ENCODE measurements at places on chromosomes 4 and X.

DNA sequence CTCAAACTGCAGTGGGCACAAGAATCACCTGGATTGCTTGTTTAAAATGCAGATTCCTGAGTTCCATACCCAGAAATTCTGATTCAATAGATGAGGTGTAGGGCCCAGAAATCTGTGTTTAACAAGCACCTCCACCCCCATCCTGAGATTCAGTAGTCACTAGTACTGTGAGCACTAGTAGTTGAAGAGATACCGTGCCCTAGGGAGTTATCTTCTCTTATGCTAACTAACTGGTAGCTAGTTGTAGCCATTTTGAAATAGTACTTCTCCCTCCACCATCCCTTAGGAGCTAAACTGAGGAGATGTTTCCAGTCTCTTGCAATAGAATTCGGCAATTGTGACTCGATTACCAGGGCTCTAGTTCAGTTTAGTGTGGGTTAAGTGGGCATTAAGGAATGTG, 18.4 kb downstream of the KLHL34 start:
- DNase-seq = no peak

DNA sequence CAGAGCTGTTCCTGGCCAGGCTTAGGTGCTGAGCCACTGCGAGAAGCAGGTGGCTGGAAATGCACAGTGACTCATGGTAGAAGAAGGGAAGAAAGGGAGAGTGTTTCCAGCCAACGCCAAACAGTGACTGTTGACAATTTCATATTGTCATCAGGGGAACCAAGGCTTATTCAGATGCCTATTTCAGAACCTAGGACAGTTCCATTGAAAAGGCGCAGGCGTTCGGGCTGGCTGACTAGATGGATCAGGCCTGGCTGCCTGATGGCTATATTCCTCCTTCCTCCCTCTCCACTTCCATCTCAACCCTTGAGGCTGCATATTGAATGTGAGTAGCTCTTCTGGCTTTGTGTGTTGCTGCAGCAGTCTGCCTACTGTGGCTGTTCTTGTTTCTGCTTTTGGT, 73.0 kb upstream of the FRMPD4 start:
- DNase-seq = no peak

- no peak for DNase-seq
Observed at GRCh38 chr4:4803216-4803911, 56.1 kb upstream of the MSX1 start.

GRCh38 chr4:156420623-156421022, 467.0 kb upstream of the CTSO start:
- DNase-seq = no peak

DNA sequence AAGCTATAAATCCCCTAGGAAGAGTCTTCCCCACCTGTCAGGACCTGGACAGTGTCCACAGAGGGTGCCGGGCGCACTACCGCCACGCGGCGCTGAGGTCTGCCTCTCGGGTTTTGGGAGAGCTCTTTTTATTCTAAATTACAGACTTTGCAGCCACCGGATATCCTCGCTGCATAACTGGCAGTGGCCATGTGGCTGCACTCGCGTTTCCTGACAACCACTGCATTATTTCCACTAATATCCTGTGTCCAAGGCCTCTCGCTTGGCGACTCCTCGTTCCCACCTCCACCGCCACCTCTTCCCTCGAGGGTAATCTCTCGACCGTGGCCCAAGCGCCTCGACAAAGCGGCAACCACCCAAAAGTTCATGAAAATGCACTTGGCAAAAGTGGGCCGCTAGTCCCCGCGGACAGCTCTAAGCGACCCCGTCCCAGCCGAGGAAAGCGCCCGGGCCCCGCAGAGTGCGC, 512 bp upstream of the TMEM131L start:
- no peak for DNase-seq

DNA sequence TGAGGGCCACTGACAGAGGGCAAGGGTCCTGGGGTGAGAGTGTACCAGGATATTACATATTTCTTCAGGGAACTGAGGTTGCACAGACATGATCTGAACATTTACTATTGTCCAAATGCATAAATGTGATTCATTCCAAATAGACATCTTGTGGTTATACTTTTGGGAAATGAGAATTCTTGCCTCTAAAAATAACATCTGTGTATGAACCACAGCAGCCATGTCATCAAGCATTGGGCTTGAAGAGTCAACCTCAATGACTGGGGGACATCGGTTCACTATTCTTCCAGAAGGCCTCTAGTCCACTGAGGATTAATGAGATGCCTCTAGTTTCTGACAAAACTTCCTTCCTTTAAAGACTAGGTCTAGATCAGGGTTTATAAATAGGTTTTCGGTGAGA, 193.1 kb upstream of the GPC4 start:
- no peak for DNase-seq

DNA sequence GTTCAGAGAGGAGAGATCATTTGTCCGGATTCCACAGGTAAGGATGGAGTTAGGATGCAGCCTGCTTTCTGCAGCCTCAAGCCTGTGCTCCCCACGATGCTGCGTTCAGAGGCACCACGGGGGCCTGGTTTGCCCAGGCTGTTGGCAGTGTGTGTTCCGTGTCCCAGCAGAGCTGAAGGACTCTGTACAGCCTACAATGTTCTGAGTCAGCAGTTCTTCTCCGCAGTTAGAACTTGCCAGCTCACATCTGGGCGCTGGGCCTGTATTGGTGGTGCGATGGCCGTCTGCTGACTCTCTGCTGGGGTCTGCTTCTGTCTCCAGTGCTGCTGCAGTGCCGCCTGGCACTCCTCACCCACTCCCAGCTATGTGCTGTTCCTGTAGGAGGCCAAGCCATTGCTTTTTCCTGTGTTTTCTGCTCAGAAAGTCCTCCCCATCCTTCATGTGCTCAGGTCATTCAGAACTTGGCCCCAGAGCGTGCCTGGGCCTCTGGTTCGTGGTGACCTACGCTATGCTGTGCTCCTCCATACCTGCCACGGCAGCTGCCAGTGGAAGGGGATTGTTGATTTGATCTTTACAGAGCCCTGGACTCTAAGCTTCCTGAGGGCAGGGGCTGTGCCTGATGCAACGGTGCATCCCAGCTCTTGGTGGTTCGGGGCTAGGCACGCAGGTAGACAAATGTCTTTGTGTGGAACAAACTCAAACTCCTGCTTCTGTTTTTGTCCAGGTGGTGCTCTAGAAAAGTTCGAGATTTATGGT, 42.6 kb upstream of the TADA2B start:
- DNase-seq = no peak

GRCh38 chrX:7110821-7111276, 36.7 kb upstream of the STS start:
- no peak for DNase-seq

GRCh38 chr4:44422912-44423311, 25.7 kb downstream of the KCTD8 start:
- DNase-seq = no peak

- no peak for DNase-seq
Observed at GRCh38 chr4:74203467-74203866, 45.5 kb downstream of the MTHFD2L start.

DNA sequence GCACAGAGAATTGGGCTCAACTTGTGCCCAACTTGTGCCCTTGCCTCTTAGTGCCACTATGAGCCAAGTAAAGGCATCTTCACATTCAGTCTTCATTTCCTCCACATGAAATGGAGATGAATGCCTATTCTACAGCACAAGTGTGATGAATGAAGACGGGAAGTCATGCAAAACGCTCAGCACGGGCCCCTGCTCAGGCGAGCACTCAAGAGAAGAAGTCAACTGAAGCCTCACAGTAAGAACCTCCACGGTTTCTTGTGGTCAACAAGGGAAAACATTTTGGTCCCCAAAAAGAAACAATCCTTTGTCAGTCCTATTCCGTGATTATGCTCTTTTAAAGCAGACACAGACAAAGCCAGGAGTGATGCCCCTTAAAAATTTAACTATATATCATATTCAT, 87.0 kb downstream of the IRF2 start:
- DNase-seq = no peak

GRCh38 chr4:93016350-93016749, 712.6 kb downstream of the GRID2 start:
- no peak for DNase-seq

GRCh38 chrX:153524234-153524633, 6.8 kb downstream of the ATP2B3 start:
- DNase-seq = no peak

DNA sequence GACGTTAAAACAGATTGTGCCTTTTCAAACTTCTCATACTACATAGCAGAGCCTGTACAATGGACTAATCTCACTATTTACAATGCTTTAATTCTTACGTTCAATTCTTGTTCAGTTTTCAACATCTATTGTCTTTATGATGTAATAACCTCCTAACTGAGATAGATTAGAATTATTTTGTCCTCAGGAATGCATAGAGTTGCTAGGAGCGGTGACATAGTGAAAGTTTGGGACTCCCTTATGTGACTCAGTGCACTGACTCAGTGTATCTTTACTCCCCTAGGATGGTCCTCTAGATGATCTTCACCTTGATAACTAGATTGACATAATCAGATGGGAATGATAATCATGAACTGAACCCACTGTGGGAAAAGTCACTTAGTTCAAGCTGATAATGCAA, 151.5 kb downstream of the VEGFC start:
- no peak for DNase-seq

- DNase-seq = no peak
Observed at GRCh38 chrX:120290107-120290506, 21.2 kb downstream of the TMEM255A start.

DNA sequence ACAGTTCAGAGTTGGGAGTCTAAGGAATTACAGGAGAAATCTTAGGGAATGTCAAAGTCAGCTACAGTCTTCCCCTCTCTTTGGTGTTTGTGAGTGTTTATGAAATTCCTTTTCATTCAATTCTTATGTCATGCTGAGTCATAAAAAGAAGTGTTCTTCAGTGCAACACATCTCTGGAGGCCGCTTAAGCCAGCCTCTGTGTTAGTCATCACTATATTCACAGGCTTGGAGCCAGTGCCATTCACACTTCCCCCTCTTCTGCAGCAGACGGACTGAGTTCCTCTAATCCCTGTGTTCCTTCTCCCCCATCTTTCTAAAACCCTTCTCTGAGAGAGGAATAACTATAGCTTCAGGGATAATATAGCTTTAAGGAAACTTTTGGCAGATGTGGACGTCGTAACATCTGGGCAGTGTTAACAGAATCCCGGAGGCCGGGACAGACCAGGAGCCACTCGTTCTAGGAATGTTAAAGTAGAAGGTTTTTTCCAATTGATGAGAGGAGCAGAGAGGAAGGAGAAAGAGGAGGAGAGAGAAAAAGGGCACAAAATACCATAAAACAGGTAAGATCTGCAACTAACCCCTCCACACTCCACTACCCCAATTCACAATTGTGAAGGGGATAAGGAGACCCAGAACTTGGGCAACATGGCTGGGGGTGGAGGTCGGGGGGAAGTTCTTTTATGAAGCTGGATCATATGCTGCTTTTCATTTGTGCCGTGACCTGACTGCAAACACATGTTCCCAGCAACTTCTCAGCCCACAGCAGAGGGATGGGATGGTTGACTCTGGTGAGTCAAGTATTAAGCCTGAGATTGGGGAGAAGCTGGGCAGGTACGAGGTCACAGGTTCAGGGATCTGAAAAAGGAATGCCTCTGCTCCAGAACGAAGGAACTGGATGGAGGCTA, at the start of gene SRPX2:
TSS of gene SRPX2 (plus strand) at position 244 of the 905 bp plus-strand sequence. CDS start 2,124 bp downstream, outside the sequence.
- peak; percentile 39 for DNase-seq

DNA sequence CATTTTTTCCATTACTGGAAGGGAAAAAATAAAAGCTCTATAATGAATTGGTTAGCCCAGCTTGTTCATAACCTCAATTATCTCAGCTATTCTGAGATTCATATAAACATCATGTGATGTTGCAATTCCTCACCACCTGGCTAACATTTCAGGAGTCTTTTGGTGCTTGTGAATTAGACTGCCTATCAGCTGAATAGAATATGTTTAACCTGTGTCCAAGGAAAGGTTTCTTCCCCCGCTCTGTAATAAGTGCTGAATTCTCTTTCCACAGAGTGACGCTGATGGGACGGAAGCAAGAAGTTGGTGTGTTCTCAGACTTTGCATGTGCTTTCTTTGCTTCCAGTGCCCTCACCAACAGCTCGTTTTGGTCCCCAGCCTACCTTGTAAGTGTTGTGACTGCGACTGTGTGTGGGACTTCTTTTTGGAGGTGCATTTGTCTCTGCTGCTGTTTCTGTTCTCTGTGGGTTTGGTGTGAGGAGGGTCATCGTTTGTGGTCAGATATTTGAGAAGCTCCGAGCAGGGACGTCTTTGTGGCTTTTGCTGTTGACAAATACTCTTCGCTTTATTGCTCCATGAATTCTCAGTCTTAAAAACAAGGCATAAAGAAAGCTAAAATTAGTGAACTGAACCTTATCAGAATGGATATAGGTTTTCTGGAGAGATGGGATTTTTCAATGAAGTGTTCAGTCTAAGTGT, 61.7 kb downstream of the PPARGC1A start:
- no peak for DNase-seq

DNA sequence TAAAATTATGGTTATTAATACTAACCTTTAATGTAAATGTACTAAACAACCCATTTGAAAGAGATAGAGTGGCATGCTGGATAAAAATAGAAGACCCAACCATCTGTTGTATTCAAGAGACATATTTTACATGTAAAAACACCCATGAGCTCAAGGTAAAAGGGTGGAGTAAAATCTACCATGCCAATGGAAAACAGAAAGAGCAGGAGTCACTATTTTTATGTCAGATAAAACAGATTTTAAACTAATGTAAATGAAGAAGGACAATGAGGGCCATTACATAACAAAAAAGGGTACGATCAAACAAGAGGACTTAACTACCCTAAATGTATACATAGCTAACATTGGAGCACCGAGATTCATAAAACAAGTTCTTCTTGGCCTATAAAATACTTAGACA, 66.3 kb downstream of the ITM2A start:
- no peak for DNase-seq

DNA sequence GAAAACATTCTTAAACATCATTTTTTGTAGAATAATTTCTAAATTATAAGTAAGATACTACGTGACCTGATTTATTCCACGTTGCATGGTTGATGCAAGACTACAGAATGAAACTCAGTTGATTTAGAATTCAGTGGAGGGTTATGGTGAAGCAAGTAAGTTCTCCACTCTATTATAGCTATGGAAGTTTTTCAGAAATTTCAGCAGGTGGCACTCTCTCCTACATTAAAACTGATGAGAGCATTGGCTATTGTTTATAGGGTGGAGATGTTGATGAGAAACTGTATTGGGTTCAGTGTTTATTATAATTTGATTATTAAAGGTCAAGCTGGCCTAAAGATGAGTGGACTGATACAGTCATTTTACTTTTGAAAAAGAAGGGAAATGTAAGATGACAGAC, 88.0 kb downstream of the FNIP2 start:
- no peak for DNase-seq

- DNase-seq = no peak
Observed at GRCh38 chrX:3286196-3286945, 60.1 kb downstream of the MXRA5 start.

DNA sequence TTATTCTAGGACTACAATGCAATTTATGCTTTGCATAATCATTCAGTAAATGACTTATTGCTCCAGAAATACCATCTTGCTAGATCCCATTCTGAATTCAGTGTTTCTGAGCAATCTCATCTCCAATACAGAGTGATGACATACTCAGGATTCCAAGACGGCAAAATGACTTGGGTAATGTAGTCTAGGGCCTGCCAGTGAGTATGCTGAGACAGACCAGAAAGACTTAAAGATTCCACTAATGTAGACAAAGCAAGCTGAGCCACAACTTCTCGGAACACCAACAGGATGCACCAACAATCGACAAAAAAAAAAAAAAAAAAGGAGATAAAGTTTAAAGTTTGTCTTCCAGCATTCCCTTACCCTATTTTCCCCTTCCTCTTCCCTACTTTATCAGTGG, 919 bp upstream of the SEC24B start:
- DNase-seq = no peak

- no peak for DNase-seq
Observed at GRCh38 chr4:30122711-30123110, 597.5 kb upstream of the PCDH7 start.

- DNase-seq = no peak
Observed at GRCh38 chr4:116023049-116023448, 909.6 kb upstream of the NDST4 start.
